ENCODE measurements at places on chromosomes 5 and 9.

GRCh38 chr9:91191411-91192380 lies 170.0 kb downstream of the AUH start:
- DNase-seq, result peak; percentile 83

DNA sequence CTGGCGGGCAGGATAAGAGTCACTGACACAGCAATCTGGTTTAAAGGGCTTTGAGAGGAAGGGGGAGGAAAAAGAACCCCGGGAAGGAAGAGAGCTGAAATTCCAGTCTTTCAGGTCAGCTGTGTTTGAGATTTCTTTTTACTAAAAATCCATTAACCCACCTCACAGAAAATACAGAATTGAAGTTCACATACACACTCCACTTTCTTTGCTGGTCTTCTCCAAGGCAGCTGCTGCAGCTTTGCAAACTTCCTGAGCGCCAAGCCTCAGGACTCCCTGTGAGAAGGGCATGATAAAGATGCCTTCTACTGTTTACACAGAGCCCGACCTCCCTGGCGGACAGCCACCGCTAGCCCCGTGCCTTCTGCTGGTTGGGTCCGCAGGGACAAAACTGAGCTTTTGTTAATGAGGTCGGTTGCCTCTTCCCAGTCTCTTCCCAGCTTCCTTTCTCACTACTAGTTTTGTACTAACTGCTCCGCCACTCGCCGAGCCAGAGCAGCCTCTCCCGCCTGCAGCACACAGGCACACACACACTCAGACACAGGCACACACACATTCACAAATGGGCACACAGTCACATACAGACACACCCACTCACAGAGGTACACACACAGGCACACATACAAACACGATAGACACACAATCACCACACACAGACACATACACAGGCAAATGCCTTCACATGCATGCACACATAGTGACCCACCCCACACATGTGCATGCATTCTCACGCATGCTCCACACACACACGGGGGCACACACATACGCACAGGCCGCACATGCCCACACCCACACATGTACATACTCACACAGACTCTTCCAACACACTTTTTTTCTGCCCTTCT lies at the start of gene FREM1:
FREM1 (minus strand) TSS at position 468 of the 845 bp plus-strand sequence. CDS start 41,451 bp downstream, outside the sequence.
- peak; percentile 92 for DNase-seq

- no peak for DNase-seq
These were observed 33.8 kb downstream of the DOCK8 start for GRCh38 chr9:248278-248961.

DNA sequence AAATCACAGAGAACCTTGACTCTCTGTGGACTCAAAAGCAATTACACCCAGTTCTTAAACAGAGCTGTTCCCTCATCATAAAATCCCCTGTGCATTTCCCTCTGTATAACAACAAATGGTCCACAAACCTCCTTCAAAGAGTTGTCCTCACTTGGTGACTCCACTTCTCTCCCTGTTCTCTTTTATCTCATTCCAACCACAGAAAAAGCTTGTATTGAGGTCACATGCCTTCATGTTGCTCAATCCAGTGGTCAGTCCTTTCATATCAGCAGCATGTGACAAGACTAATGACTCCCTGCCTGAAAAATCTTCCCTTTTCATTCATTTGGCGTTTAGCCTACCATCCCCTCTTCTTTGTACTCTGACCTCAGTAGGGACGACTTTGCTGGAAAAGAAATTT lies 158.0 kb downstream of the DEPDC1B start:
- DNase-seq, result no peak

GRCh38 chr9:121233906-121234831 lies 32.5 kb upstream of the RAB14 start:
- DNase-seq, result peak; percentile 66

- no peak for DNase-seq
These were observed 10.4 kb downstream of the MED7 start for GRCh38 chr5:157132281-157132612.

GRCh38 chr9:23941051-23941450 lies 115.0 kb upstream of the ELAVL2 start:
- peak; percentile 57 for DNase-seq
